ENCODE measurements at places on chromosomes 13 and 19. TPM values are rescaled to one million over a fixed set of nuclear protein-coding genes. Genes with fewer than 3 reads are reported as not detected.

GRCh38 chr13:48162217-48162616 lies 67.3 kb upstream of the MED4 start:
- DNase-seq, result no peak

- DNase-seq, result no peak
Observed at GRCh38 chr19:6424195-6424938, at the start of gene KHSRP. Gene KHSRP, minus strand, starts transcription at chr19:6424811. Its CDS starts 110 bp downstream, at chr19:6424701.

DNA sequence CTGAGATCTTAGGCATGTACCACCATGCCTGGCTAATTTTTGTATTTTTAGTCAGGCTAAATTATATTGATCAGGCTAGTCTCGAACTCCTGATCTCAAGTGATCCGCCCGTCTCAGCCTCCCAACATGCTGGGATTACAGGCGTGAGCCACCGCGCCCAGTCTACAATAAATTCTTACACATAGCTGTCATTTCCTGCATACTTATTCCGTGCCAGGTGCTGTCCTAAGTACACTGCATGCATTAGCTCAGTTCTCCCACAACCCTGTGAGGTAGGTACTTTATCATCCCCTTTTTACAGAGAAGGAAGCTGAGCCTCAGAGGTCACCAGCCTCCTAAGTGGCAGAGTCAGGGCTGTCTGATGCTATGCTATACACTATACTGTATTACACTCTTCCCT lies 7.2 kb upstream of the RHPN2 start:
- DNase-seq, result no peak

- no peak for DNase-seq
Observed at GRCh38 chr13:74966275-74966674, 515.7 kb downstream of the TBC1D4 start.

GRCh38 chr13:113783200-113783881 lies 24.3 kb downstream of the TMEM255B start:
- no peak for DNase-seq

DNA sequence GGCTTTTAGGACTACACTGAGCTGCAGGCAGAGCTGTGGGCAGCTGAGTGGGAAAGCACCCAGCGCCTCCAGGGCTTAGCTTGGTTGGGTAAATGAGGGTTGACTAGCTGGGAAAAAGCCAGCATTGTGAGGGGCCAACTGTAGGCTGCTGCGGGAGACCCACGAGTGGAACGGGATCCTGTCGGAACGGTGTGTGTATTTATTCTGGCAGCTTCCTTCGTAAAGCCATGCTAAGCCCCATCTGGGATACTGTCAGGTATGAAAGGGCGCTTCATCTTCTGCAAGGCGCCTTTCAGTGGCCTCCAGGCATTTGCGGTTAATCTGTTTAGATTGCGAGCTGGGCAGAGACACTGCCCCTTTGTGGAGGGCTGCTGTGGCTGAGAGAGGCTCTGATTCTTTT lies 39.5 kb upstream of the CNMD start:
- no peak for DNase-seq

DNA sequence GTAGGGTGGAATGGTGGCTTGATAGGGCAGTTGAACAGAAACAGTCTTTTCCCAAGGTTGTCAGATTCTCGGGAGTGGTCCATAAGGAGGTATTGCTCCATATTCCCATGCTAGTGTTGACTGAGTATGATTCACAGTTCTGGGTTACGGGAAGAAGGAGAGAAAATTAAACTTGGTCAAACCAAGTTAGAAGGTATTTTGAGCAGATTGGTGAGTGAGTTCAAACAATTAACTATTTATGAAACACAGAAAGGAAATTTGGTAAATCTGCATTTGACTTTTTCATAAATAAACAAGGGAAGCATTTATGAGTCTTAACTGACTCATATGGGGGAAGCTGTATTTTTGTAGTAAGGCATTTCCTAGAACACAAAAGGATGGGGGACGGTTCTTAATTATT lies 2419.4 kb downstream of the PCDH9 start:
- DNase-seq, result no peak

GRCh38 chr19:43563816-43564457 lies 11.4 kb downstream of the XRCC1 start:
- DNase-seq, result peak; percentile 28

DNA sequence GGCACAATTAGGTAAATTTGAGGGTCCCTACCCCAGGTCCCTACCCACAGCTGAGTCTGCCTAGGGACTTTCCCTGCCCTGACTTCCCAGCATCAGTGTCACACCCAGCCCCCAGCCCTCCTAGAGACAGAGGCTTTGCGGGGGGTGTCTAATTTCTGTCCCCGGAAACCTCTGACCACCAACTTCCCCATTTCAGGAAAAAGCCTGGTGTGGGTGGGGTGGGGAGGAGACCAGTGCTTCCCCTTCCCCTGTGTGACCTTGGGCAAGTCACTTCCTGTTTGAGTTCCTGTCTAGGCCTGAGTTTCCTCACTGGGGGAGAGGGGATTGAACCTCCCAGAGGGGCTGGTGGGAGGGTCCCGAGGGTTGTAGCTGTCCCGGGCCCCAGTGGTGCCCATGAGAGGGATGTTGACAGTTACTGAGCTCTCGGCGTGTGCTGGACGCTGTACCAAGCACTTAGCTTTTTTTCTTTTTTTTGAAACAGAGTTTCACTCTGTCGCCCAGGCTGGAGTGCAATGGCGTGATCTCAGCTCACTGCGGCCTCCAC lies 7.9 kb downstream of the VASP start:
- no peak for DNase-seq

- no peak for DNase-seq
Observed at GRCh38 chr13:71797517-71797916, 69.5 kb downstream of the DACH1 start.

DNA sequence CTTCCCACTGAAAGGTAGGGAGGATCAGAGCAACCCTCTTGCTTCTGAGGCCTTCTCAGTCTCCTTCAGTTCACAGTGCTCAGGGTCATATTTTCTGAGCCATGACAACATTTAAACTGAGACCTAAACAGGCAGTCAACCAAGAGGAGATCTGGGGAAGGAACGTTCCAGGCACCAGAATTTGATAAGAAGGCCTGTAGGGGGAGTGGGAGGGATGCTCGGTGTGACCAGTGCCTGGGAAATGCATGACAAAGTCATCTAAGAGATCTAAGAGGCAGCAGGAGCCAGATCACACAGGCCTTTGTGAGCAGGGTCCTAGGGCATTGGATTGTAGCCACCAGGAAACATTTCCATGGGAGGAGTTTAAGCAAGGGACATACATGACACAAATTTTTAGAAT lies 71.6 kb downstream of the SHISA2 start:
- DNase-seq, result peak; percentile 15

DNA sequence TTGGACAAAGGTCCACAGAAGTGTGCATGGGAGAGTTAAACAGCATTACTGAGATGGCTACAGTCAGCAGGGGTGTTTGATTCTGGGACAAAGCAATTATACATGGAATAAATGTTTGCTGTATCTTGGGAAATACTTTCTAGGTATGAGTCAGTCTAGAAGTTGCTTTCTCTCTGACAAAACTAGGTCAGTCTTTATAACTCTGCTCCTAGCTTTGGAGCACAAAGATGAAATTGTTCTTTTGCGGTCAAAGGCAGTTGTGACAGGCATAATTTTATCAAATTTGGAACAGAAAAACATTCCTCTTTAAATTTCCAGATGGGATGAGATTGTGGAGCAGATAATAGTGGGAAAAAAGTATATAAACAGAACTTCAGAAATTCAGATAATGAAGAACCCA lies 1045.4 kb upstream of the MIR17HG start:
- DNase-seq, result peak; percentile 5

GRCh38 chr19:18672044-18672451 lies 11.4 kb upstream of the CRTC1 start:
- no peak for DNase-seq

- no peak for DNase-seq
Observed at GRCh38 chr13:75769141-75769905, 133.2 kb downstream of the LMO7 start.

- no peak for DNase-seq
Observed at GRCh38 chr13:30142486-30143211, 164.7 kb downstream of the KATNAL1 start.

- no peak for DNase-seq
Observed at GRCh38 chr13:106916329-106916976, 348.5 kb upstream of the ARGLU1 start.

FUT1 gene
- total RNA-seq, result not detected

KLK1 gene
- not detected for total RNA-seq

SNRPD2 gene
- total RNA-seq, result 394 TPM

ZNF235 gene
- 4.2 TPM for total RNA-seq

ZNF586 gene
- total RNA-seq, result 20.8 TPM

ZNF573 gene
- 13.2 TPM for total RNA-seq
